Stimulated activated CD8-positive, alpha-beta memory T cell treated with anti-CD3 and anti-CD28 coated beads, Interleukin-2, amount 100 ng/mL, for 1 hour (primary cell): ENCODE measurements at places on chromosomes 1 and 21.

DNA sequence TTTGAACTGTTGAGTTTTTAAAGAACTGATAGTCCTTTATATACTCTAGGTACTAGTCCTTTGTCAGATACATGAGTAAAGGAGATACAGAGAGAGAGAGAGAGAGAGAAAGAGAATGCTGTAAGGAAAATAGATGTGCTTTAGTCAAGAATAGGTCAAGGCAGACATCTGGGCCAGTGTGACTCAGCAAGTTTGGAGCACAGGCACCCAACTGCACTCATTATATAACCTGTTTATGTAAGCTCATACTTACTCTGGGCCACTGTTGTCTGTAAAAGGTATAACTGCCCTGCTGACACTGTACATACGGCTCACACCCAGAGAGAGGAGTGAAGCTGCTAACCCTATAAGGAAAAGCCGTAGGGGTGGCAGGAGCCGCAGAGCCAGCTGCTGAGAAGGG, 32.2 kb upstream of the AKT3 start:
- DNase-seq: no peak

DNA sequence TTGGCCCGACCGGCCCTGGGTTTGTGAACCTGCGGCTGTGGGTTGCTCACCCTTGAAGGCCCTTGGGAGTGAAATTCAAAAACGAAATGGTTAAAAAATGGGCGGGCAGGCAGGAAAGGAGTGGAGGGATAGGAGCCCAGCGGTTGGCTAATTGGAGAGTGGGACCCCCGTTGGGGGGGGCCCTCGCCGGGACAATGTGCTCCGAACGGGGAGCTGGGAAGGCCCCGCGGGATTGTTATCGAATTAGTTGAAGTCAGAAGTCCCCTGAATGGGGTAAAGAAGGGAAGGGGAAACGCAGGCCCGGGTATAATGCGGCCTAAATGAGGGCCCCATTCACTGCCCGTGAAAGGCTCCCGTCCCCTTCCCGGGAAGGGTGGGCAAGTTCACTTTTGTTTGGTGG, 135.7 kb downstream of the PRDM16 start:
- DNase-seq: no peak

DNA sequence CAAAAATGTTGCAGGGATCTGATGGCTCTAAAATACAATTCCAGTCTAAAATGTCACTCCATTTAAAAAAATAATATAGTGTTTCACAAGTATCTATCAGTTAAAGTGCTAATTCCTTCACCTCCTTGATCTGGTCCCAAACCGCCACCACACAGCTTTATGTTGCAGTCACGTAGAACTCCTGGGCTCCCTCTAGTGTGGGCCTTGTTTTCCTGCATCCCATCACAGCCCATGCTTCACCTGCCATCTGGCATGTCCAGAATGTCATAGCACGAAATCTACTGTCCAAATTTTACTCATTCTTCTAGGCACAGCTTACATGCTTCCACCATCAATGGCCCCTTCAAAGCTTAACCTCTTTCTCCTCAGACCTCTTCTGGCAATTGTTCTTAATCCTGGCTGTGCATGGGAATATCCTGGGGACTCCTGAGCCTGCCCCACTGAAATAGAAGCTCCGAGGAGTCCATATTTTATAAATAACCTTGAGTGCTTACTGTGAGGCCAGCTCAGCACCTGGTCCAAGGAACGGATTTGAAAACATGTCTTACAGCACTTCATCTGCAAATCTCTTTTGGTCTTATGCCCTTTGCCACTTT, 15.5 kb downstream of the FYB2 start:
- no peak for DNase-seq

- no peak for DNase-seq
Observed at GRCh38 chr1:232357416-232357815, 272.5 kb downstream of the SIPA1L2 start.

DNA sequence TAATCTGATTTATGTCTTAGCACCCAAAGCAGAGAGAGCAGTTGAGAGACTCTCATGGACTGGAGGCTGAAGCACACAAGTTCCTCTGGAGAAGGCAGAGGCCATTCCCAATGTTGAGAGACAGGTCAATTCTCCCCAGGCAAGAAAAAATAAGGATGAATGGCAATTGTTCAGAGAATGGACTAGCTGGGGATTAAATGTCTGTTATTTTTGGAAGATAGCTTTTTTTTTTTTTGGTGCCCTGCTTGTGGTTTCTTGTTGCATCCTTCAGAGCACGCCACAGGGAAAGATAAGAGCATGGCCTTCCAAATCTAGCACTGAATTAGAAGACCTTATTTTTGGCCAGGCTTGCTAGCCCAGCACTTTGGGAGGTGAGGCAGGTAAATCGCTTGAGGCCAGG, 65.6 kb upstream of the ERRFI1 start:
- DNase-seq: no peak

DNA sequence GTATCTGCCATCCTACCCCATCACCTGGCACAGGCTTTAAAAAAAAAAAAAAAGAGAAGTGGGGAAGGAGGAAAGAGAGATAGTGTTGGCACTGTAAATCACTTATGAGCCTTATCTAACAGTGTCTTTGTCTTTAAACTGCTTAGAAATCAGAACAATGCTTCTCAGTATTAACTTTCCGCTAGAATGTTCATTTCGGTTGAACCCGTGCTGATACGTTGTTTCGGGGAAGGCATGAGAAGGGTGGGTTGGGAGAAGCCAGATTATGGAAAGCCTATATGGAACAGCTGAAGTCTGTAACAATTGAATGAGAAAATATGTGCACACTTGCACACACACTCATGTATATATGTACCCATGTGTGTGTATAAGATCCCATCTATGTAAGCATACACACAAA, 170.8 kb downstream of the GALNT2 start:
- DNase-seq: no peak

- no peak for DNase-seq
Observed at GRCh38 chr1:240407407-240407806, 204.5 kb downstream of the GREM2 start.

- peak; percentile 31 for DNase-seq
Observed at GRCh38 chr1:235917267-235917811, 50.6 kb upstream of the LYST start.

DNA sequence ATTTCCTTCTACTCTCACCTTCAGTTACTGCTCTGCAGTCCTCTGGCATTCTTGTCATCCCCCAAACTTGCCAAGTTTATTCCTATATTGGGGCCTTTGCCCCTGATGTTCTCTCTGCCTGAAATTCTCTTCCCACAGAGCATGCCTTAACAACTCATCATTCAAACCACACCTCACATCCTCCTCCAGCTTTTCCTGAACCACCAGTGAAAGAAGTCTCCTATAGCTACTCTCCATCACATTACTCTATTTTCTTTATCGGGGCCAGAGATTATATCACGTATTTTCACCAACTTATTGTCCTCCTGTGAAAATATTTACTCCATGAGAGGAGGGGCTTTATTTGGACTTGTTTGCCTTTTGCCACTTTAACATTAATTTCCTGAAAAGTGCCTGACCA, 32.1 kb downstream of the EXTL2 start:
- DNase-seq: no peak

GRCh38 chr1:4960782-4961475, 306.5 kb downstream of the AJAP1 start:
- no peak for DNase-seq

DNA sequence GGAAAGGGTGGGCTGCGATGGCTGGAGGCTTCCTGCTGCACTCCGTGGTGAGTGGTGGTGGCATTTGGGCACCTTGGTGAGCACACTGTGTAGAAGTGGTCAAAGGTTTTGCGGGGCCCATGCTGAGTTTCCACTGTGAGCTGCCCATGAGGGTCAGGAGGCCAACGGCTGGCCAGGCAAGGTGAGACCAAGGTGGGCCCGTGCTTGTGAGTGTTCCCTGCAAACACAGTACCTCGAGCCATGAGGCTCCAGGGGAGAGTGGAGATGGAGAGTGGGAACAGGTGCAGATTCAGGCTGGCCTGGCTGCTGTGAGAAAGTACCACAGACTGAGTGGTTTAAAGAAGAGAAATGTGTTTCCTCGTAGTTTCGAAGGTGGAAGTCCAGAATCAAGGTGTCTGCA, 40.8 kb downstream of the AJAP1 start:
- DNase-seq: no peak

DNA sequence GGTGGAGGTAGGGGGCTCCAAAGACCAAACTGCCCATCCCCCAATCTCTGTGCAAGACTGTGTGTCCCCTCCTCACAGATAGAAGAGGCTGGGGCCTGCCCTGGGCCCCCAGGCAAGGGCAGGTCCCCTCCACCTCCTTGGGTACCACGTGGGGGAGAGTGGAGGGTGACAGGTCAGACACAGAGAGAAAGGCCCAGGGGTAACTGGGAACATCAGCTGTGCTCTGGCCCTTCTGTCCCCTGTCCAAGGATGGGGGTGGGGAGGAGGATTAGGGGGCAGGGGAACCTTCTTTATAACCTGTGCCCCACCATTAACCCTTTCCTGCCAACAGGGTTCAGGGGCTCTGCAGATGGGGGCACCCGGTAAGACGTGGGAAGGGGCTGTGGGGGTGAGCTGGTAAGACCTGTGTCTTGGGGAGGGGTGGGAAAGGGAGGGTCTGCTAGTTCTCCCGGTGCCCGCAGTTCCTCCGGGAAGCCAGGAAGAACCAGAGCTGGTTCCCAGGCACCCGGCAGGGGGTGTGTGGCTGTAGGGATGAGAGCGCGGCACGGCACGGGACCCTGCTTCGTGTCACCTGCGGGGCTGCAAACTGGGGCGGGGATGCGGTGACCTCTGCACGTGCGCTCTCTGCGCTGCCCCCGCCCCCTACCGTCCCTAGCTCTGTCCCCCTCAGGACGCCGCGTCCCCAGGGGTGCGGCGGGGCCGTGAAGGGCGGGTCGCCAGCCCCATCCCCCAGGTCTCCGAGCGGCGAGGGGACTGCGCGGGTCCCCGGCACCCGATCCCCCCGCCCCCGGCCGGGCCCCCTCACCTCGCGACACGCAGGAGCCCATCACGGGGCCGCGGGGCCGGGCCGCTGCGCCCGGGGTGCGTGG, 601 bp downstream of the FAM131C start:
- DNase-seq: no peak

- no peak for DNase-seq
Observed at GRCh38 chr1:17340358-17340757, 31.6 kb upstream of the PADI6 start.

DNA sequence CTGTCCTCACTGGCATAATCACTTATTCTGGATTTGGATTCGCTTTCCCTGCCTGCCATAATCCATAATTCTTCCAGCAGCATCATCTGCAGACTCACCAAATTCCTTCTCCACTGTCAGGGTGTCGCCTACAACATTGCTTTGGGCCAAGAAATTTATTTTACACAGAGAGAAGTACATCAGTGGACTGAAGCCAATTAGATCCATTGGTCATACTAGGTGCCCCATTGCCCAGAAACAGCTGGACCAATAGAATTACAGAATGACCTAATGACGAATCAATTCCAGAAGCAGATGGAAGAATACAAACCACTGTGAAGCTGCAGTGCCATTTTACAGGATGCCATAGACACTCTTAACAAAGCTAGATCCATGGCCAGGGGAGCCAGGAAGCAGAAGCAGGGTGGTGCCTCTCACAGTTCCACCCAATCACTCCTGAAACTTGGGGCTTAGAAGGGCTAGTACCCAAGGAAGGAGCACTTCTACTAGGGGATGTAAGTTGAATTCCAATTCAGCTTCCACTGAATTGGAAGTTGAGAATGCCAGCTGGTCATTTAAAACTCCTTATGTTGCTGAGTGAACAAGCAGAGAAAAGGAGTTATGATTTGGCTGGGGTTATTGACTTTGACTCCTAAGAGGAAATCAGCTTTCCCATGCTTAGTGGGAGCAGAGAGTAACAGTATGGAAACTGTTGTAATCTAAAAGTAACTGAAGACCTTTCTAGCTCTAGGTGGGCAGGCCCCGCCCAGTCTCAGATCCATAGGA, 44.0 kb downstream of the EDN2 start:
- no peak for DNase-seq

GRCh38 chr1:11856698-11857097, 2.0 kb downstream of the NPPB start:
- no peak for DNase-seq

DNA sequence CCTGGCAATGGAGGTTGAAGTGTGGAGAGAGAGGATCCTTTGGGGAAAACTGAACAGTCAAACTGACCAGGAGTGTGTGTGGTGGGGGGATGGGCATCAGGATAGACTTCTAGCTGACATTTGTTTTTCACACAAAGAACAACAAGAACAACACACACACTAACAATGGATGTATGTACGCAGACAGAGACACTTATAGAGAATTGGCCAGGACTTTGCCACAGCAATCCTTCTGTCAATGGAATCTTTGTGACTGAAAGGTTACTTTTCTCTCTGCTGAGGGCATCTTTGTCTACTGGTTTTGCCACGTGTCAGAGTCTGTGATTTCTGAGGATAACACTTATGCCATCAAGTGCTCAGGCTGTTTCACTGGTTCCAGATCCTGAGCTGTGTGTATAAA, 12.4 kb upstream of the FCGR2A start:
- DNase-seq: no peak

- no peak for DNase-seq
Observed at GRCh38 chr1:12048372-12048771, 14.7 kb upstream of the TNFRSF8 start.

GRCh38 chr1:15771836-15772515, 13.4 kb downstream of the FBLIM1 start:
- DNase-seq: no peak

GRCh38 chr1:200640963-200641401, 20.4 kb upstream of the KIF14 start:
- no peak for DNase-seq

DNA sequence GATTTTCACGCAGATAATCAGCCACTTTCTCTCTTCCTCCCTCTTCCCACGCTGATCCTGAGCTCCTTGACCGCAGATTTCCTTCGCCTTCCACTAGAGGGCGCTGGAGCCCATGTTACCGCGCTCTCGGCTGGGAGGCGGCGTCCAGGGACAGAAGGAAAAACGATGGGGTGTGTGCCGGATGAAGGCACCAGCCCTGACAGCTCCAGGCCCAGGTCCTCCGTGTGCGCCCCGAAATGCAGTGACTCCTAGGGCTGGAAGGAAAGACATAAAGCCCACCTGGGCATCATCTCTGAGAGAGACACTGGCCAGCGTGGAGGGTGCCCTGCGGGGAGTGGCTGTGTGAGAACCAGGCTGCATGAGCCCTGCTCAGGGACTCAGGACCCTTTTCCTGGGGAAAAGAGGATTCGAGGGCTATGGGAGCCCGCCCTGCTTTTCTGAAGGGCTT, 44.9 kb upstream of the CYP2J2 start:
- no peak for DNase-seq

DNA sequence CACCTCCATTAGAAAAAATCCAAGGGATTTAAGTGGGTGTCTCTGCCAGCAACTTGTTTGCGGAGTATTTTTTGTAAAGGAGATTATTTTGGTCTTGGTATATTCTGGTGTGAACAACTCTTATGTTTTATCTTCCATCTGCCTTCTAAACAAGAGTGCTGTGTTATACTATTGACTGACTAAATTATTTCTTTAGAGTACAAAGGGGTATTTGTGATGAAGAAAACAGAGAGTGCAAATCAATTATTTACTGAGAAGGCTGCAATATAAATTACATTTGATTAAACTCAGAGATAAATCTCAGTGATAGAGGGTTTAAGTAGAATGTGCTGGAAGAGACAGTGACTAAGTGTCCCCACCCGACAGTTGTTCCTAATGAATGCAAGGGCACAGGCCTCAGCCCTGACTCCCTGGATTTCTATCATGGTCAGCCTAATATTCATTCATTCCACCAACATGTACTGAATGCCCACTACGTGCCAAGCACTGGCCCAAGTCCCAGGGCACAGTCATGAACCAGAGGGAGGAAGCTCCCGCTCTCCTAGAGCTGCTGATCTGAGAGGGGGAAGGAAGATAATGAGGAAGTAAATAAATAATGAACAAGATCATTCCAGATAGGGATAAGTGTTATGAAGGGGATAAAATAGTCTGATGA, 196.9 kb upstream of the C8B start:
- no peak for DNase-seq

GRCh38 chr1:167149793-167150491, 56.1 kb downstream of the STYXL2 start:
- no peak for DNase-seq
